Transverse colon (tissue), 4 donors: ENCODE measurements at places on chromosomes 16 and 17. TPM values are rescaled to one million over a fixed set of nuclear protein-coding genes. Genes with fewer than 3 reads are reported as not detected.

ABCC12 gene
- not detected for total RNA-seq

C16orf92 gene
- total RNA-seq: not detected

MYL4 gene
- total RNA-seq: not detected

TRPV3 gene
- 5.7 TPM for total RNA-seq

KRT34 gene
- total RNA-seq: not detected

SNX20 gene
- 2.6 TPM for total RNA-seq

CDT1 gene
- not detected for total RNA-seq

KRT36 gene
- total RNA-seq: not detected

KRTAP2-3 gene
- not detected for total RNA-seq

CSH1 gene
- not detected for total RNA-seq

NOG gene
- not detected for total RNA-seq

ESRP2 gene
- 76.5 TPM for total RNA-seq

NXPH3 gene
- total RNA-seq: 4.6 TPM

CIBAR2 gene
- not detected for total RNA-seq

PHOSPHO1 gene
- total RNA-seq: not detected

UNK gene
- total RNA-seq: 99.1 TPM

KRT20 gene
- 207 TPM for total RNA-seq

MYH3 gene
- total RNA-seq: 6.6 TPM

TBC1D3D gene
- 0.27 TPM for total RNA-seq

NEUROD2 gene
- total RNA-seq: not detected

CDRT15L2 gene
- total RNA-seq: not detected

MYCBPAP gene
- 2.7 TPM for total RNA-seq
